Epithelial cell of esophagus (primary cell): ENCODE measurements at places on chromosomes 4 and X.

- DNase-seq, result peak; percentile 25
Measured at GRCh38 chr4:75717408-75717807, 7.0 kb upstream of the USO1 start.

DNA sequence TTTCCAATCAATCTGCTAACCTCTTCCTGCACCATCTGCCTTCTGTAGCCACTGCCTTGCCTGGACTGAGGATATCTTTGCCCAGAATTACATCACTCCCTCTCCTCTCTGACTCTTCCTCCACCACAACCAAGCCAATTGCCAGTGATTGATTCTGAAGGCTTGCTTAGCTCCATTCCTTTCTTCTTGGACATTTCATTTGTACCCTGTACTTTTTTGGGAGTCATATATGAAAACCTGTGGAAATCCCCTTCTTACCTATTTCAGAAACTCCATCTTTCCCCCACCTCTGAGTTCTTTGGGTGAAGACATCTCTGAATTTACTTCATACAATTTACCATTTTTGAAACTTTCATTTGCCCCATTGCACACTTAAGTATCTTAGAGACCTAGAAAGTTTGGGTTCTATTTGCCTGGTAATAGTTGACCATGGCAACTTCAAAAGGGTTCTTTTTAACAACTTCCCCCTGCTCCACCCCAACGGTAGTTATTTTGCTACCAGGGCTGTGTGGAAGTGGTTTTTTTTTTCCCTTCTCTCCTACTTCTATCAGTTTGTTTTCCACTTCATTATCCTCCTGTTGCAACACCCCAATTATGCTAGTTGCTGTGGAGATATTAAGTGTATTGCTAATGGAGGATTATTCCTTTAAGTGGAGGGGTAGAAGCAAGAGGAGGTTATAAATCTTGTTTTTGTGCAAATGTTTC lies 14.3 kb downstream of the SGMS2 start:
- DNase-seq, result peak; percentile 47

GRCh38 chr4:159071178-159071968 lies 31.5 kb upstream of the RAPGEF2 start:
- peak; percentile 86 for DNase-seq

DNA sequence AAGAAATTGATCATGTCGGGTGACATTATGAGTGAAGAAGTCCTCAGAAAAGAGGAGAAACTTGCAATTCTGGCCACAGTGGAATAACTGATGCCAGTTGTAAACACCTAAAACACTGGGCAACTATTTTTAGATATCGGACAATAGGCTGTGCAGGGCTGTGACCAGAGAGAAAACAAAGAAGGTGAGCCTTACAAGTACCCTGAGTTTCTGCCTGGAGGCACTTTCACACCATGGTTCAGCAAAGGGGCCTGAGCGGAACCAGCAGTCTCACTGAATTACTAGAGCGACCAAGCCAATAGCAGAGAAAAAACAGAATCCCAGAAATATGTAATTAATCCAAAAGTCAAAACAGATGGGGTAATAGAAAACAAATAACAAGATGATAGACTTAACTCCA lies 11.2 kb downstream of the IRAK1 start:
- DNase-seq, result no peak

- peak; percentile 52 for DNase-seq
Measured at GRCh38 chr4:6916587-6917460, 7.2 kb downstream of the TBC1D14 start.

DNA sequence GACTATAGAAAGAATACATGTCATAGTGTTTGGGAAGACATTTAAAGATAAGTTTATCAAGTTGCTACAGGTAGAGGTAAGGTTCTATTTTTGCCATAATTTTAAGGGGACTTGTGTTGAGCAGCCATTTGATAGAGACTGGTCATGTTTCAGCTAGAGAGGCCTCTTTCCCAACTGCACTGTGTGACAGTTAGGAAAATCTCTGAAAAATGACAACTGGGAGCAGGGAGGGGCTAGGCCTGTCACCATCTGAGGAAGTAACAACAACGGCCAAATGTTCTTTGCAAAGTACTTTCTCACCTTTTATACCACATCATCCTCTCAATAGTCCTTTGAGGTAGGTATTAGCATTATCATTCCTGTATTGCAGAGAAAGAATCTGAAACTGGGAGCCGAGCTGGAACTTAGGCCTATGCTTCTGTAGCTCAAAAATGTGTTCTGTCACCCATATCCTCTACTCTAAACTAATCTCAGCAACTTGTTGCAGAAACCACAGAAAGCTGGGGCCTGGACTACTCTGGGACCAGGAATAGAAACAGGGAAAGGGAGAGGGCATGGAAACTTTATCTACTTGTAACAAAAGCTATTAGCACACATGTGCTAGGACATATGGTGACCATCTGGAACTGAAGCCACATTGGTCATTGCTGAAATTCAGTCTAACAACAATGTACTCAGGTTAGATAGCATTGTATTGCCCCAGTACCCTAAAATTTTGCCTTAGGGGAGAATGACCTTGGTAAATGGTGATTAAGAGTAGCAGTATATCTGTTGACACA lies 198.9 kb downstream of the MID1IP1 start:
- DNase-seq, result no peak

DNA sequence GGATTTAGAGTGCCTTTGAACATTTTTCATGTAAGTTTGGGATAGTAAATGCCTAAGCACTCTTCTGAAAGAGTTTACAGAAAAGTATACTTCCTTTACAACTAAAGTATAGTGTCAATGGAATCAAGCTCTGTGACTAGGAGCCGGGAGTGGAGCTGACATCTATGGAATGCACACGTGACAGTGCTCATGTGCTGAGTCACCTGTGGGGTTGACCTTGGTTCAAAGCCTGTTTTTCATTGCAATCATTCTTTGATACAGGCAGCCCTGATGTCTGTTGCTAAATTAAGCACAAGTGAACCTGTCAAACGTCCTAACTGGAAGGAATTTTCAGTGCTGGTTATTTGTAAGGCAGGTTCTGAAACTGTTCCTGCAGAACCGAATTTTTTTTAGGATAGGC lies 82.5 kb downstream of the GPAT3 start:
- DNase-seq, result peak; percentile 87

GRCh38 chr4:144948009-144948408 lies 150.0 kb downstream of the ANAPC10 start:
- DNase-seq, result no peak

GRCh38 chr4:165678236-165678935 lies 194.7 kb upstream of the TLL1 start:
- DNase-seq, result no peak

DNA sequence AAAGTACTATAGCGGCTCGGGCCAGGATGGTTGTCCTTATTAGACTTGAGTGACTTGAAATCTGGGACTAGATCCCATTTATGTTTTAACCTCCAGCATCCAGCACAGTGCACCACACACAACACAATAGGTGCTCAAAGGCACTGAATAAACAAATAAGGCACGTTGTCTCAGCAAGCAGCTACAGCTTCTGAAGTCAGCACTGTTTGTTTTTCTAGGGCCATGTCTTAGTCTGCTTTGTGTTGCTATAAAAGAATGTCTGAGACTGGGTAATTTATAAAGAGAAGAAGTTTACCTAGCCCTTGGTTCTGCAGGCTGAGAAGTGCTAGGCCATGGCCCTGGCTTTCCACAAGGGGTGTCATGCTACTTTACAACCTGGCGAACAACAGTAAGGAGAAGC lies 102.1 kb upstream of the LNX1 start:
- DNase-seq, result no peak

DNA sequence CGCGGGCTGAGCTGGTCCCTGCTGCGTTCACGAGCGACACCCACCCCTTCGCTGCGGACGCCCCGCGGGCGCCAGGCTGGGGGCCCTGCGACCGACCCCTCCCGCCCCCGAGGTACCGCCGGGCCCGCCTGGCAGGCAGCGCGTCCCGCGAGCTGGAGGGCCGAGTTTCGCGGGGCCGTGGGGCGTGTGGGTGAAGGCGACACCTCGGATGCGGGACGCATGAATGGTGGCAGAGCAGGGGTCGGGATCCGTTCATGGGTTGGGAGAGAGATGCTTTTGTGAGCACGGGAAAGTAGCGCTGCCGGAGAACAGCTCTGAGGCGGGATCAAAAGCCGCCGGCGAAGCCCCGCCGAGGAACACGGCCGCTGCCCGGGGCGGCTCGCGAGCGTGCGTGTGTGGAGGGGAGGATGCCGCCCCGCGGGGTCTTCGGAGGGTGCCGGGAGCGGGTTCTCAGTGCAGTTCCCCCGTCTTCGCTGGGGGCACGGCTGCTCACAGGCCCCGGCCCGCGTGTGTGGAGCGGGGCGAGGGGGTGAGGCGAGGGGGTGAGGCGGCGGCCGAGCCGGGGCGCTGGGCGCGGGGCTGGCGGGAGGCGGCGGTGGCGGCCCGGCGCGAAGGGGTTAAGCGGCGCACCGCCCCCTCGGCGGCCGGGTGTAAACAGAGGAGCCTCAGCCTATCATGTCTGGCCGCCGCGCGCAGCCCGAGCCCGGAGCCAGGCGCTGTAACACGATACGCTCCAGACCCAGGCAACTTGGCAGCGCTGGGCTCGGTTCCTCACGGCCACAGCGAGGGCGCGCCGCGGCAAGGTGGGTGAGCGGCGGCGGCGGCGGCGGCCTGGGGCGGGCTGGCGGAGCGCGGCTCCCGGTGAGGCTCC lies 205.3 kb downstream of the TENM3 start:
- peak; percentile 94 for DNase-seq

- DNase-seq, result peak; percentile 87
Measured at GRCh38 chr4:48360285-48361011, 19.1 kb downstream of the SLAIN2 start.

DNA sequence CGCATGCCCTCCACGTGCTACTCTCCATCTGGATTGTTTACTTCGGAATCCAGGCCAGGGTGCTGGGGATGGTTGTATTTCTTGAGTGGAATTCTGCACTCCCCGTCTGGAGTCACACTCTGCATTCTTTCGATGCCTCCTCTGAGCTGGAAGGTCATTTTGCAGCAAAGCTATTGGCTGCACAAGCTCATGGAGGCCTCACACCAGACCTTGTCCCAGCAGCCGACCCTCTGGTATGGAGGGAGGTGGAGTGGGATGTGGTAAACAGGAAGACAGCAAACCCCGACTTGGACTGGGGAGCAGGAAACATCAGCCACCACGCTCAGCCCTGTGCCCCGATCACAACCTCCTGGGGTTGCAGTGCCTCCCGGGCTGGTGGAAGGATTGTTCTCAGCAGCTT lies 225.3 kb upstream of the LNX1 start:
- DNase-seq, result no peak

GRCh38 chr4:76951672-76952010 lies 2.1 kb downstream of the SEPTIN11 start:
- no peak for DNase-seq

- no peak for DNase-seq
Measured at GRCh38 chrX:129743821-129744220, 5.0 kb downstream of the XPNPEP2 start.

GRCh38 chr4:7781366-7781765 lies 158.3 kb downstream of the AFAP1 start:
- peak; percentile 38 for DNase-seq

- DNase-seq, result peak; percentile 45
Measured at GRCh38 chr4:120517966-120518365, 404.6 kb downstream of the PRDM5 start.

DNA sequence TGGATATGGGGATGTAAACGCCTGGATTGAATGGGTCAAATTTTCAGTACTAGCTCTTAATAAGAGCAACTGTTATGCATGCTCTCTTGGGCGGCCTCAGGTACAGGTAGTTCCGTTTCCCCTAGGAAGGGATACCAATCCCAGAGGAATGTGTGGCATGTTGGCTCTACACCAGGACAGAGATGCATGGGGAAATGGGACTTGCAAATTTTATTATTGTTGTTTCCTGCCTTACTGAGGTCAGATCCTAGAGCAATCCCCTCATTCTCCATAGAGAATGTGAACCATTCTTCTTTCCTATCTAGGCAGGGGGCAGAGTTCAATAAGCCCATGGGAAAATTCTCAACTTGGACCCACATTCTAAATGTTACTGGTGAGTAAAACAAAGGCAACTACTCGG lies 361.8 kb upstream of the FGF16 start:
- DNase-seq, result no peak

- no peak for DNase-seq
Measured at GRCh38 chr4:11328401-11328800, 100.3 kb downstream of the HS3ST1 start.

DNA sequence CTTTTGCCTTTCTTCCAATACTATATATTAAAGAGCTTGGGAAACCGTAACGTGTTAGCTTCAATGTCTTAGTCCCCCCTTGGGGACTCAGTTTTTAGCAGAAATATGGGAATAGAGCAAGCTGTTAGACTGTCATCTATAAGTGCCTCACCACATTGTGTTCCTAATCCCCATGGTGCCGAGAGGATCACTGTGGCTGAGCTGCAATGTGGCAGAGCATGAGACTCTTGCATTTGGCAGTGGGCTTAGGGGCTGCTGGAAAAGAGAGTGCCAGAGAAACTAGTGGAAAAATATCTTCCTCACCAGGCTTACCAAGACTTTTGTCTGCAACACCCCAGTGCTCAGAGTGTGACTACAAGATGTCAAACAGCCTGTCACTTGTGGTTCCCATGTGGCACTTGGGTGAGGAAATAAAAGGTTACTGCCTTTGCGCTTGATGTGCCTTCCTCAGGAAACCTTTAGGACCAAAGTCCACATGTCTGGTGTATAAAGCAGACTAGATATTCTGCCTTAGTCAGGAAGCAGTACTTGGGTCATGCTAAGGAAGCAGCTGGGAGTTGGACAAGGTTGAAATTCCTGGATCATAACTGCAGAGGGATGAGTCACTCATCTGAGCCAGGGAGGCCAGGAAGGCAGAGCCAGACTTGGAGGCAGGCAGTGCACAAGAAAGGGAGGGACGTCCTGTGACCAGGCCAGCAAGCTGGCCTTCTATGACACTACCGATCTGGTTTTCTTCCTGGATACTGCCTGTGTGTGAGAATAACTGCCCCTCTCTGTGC lies 9.7 kb upstream of the MAGEA4 start:
- DNase-seq, result peak; percentile 80

DNA sequence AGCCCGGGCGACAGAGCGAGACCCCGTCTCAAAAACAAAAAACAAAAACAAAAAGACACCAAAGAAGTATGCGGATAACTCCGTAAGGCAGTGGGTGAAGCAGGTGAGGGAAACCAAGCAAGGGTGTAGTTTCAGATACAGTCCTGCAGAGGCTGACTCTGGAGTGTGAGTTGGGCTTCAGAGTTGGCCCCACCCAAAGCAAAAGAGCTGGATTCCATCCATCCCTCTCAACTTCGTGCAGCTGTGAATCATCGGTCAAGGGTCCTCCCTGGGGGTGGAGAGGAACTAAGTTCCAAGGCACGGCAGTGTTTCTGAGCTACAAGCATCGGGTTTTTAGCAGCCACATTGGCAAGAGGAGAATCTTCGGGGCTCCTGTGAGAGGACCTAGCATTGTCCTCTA lies 43.9 kb upstream of the FAM9A start:
- no peak for DNase-seq

DNA sequence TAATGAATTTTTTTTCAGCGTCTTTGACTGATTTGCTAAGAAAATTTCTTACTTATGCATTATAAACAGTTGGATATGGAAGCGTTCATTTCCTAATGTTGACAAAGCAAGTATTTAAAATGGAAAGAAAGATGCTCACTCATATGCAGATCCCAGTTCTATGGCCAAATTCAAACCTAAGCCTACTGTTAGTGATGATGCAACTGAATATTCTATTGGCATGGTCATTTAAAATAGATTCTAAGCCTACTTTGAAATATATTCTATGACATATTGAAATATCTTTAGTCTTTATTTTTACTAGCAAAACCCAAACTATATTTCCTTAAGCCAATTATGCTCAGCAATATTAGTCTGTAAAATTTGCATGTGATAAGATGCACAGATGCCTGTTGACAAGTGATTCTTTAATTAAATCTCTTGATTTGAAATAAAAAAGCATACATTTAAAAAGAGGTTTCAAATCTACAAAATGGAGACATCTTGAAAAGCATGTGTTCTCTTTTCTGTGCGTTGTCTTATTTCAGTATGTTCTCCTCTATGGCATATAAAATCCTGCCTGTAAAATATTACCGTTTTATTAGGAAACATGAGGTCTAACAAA lies 96.6 kb upstream of the NAP1L5 start:
- no peak for DNase-seq
